ENCODE measurements at places on chromosomes 5 and 9.

DNA sequence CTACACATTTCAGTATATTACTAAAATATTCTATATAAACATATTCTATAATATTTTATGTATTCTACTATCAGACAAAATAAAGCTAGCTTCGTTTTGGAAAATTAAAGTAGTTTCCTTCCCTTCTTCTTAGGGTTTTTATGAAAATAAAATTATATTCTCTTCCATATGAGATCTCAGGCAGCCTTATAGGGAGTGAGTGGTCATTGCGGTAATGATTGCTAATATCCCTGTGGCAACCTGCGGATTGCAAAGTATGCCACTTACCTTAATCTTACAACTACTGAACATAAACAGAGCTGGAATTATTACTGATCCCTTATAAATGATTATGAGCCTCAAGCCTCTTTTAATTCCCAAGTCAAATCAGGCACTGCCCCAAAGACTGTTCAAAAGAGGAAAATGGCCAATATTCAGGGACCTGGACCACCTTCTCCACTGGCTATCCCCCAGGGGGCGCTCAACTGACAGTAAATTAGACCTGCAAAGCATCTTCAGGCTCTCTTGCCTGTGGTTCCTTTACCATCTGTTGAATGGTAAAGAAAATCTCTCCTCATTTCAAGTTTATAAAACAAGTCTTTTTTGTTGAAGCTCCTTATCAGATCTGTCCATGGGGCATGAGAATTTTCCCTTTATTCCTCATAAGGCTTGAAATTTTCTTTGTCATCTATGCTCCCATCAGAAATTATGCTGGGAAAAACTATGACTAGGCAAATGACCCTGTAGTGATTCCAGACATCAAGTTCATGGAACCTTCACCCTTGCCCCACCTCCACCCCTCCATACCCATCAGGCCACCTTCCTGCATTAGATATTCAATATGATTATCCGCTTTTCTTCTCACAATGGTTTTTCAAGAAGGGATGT lies 163.9 kb downstream of the CEMIP2 start:
- peak; percentile 77 for DNase-seq

DNA sequence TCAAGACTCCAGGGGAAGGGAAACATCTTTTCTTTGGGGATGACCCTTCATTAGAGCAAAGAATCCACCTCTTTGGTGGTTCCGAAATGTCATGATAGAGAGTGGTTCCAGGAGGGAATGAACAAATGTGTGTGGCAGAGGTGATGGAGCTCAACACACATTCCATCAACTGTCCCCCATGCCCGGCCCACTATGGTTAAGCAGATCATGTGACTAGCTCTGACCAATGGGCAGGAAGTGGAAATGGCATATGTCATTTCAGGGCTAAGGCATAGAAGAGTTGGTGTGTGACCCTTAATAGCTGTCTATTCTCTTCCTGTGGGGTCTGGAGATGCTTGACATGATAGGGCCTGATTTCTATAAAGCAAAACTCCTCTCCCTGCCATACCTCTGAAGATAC lies 194.6 kb downstream of the GAS1 start:
- no peak for DNase-seq

DNA sequence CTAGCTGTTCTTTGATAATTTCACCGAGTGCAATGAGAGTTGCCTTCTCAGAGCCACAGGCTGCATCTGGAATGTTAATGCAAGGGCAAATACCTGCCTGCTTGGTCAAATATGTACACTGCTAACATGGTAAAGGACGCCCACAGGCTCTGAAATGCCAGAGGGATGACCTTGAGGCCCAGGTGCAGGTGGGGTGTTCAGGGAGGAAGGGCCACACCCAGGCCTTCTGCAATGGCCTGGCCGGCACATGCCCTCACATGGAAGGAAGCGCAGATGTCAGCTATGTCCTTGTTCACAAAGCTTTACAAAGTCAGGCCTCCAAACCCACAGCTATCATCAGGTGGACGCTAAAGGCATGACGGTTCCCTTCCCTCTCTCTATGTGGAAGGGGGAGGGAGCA lies 48.6 kb downstream of the HRH2 start:
- no peak for DNase-seq

- DNase-seq, result no peak
Measured at GRCh38 chr9:124218438-124218982, 39.2 kb upstream of the NEK6 start.

DNA sequence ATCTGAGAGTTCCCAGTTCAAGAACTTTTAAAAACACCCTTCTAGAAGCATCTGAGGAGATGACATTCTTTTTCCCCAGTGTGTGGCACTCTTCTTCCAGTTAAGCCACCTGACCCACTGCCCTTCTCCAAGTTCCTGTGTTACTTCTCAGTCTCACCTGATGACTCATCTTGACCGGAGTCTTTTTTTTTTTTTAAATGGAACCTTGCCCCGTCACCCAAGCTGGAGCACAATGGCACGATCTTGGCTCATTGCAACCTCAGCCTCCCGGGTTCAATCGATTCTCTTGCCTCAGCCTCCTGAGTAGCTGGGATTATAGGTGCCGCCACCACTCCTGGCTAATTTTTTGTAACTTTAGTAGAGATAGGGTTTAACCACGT lies 224.1 kb upstream of the DAB2 start:
- no peak for DNase-seq

GRCh38 chr9:135609366-135609955 lies 29.9 kb downstream of the GLT6D1 start:
- DNase-seq, result no peak

DNA sequence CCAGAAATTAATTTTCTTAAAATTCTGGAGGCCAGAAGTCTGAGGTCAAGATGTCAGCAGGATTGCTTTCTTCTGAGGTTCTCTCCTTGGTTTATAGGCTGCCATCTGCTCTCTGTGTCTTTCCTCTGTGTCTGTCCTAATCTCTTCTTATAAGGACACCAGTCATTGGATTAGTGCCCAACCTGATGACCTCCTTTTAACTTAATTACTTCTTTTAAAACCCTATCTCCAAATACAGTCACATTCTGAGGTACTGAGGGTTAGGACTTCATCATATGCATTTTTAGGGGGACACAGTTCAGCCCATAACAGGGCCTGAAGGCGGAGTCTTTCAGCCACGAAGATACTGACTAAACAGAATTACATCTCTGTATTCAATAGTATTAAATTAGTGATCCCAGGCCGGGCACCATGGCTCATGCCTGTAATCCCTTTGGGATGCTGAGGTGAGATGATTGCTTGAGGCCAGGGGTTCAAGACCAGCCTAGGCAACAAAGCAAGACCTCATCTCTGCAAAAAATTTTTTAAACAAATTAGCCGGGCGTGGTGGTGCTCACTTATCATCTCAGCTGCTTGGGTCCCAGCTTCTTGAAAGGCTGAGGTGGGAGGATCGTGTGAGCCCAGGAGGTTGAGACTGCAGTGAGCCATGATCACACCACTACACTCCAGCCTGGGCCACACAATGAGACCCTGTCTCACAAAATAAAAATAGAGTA lies 5.9 kb upstream of the RPS6 start:
- DNase-seq, result no peak
